Astrocyte of the hippocampus (primary cell): ENCODE measurements at places on chromosomes 5 and 9.

- DNase-seq: peak; percentile 71
These were observed 162.1 kb upstream of the TSLP start for GRCh38 chr5:110909415-110909814.

DNA sequence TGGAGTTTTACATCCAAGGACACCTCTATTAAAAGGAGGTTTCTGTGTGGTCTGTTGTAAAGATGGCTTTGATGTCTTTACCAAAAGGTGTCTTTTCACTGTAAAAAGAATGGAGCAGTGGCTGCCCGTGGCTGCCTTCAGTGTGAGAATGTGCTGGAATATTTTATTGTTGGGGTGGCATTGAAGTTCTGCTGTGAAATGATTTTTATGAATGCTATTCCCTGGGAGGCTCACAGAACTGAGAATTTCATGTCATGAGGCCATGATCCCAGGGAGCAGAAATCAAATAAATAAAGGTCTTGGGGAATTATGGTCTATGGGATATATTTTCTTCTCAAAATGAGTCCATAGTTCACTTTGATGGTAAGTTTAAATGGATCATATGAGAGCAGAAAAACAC lies 425.2 kb upstream of the ZNF608 start:
- DNase-seq: no peak

DNA sequence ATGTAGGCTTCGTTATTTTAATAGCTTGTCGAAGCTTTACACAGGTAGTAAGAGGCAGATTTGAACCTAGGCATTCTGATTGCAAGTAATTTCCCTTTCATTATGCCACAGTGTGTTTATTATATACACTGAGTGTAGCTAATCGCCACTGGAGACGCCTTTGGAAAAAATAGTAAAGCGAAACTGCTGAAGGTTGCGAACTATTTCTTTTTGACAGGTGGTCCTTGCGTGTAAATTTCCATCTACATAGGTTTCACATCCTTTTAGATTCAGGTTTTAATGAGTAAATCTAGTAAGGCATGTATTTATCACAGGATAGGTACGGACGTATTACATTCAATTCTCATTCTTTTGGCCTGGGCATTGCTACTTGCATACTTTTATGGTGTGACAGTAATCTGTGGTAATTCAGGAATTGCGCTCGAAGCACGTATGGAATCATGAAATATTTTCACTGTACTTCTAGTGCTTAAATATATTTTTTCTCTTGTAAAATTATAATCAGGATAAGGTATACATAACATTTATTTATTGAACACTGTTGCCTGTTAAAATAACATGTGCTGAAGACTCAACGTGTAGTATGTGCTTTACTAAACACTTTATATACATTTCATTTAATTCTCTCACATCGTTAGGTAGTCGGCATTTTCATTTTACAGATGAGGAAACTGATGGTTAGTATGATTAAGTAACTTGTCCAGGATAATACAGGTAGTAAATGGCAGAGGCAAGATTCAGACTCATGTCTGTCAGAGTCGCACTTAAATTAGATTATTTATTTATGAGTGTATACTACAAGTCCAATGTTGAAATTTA lies 1.8 kb downstream of the MARCHF6 start:
- peak; percentile 53 for DNase-seq

- DNase-seq: no peak
These were observed 447.0 kb downstream of the PLK2 start for GRCh38 chr5:58012801-58013315.

- peak; percentile 86 for DNase-seq
These were observed 57.3 kb downstream of the PTPN3 start for GRCh38 chr9:109440797-109441287.

DNA sequence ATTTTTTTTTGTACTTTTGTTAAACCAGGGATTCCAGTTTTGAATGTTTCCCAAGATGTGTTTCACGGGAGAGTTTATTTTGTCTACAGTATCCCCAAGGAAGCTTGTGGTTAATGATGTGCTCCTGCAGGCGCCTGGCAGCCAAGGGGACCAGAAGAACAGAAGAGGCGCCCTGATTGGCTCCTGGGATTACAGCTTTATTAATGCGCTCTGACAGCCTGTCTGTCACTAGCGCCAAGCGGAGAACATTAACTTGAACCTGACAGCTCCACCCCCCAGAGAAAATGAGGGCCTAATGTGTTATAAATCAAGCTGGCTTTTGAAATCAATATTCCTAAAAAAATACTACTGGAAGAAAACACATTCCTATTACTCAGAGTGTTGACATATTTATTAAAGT lies 5.0 kb upstream of the FBXL7 start:
- DNase-seq: peak; percentile 33

DNA sequence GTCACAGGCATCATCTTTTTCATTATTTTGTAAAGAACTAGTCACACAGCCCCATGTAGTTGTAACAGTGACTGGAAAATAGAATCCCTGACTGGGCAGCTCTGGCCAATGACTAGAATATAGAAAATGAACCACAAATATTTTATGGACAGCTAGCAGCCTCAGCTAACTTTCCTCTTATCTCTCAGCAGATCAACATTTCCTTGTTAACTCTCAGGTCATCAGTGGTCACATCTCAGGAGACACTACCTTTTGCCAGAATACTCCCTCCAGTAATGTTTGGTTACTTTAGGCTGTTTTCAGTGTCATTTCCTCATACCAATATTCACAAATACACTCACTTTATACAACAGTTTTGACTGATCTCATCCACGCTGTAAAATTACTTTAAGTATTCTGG lies 43.9 kb downstream of the FAM169A start:
- DNase-seq: no peak

DNA sequence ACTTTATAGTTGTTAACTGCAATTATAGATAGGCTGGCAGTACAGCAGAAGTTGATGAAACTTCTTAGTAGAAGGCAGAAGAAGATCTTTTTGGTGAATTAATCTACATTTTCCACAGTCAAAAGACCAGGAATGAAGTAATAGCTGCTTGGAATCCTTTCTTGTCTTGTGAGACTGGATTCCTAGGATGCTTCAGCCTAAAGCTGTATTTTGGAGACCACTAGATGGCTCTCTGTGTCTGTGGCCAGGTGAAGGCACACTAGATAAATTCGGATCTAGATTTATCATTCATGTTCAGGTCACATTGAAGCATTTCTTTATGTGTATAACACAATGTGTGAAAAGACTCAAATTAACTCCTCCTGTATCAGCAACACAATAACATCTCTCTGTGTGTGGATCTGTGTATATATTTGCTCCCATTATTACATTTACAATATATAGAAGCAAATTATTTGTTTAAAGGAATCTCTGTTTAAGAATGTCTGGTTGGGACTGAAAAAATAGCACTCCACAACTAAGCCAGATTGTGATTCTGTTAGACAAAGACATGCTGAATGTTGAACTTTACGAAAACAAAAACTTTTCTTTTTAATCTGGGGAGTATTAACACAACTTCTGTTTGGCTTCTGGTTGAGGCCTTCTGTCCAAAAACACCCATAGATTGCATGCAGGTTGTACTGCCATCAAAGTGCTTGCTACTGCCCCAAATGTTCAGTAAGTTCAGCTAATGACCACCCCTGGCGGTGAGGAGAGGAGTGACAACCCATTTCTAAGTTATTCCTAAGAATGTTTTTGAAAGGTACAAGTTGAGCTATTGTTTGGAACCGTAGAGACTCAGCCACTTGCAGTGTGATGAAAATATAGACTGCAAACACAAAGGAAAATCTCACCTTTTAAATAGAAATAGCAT lies 10.6 kb downstream of the GRIN3A start:
- DNase-seq: peak; percentile 31

DNA sequence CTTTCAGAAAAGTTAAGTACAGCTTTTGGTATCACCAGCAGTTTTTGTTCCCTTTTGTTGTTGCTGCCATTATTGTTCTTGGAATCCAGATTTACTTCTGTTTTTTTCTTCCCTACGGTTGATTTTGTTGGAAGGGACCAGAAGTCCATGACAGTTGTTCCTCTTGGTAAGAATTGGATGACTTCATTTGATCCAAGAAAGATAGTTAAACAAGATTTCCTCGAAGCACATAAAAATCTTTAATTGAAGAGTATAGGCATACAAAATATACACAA lies 65.4 kb downstream of the CDC42SE2 start:
- no peak for DNase-seq

- no peak for DNase-seq
These were observed 136.0 kb upstream of the TBC1D2 start for GRCh38 chr9:98391406-98391805.

DNA sequence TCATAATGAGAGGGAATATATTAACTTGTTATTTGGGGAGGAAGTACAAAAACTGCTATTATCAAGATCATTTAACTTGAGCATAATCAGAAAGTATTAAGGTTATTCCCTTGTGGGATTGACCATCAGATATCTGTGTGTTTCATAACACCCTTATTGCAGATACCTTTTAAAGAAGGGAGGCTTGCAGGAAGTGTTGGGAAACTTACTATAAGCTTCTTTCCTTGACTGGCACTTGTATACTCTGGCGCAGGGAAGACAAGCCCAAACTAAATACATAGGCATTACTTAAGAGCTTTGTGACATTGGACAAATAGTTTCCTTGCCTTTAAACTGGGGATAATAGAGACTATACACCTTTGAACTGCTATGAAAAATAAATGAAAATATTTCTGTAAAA lies 50.9 kb downstream of the PIK3R1 start:
- no peak for DNase-seq

DNA sequence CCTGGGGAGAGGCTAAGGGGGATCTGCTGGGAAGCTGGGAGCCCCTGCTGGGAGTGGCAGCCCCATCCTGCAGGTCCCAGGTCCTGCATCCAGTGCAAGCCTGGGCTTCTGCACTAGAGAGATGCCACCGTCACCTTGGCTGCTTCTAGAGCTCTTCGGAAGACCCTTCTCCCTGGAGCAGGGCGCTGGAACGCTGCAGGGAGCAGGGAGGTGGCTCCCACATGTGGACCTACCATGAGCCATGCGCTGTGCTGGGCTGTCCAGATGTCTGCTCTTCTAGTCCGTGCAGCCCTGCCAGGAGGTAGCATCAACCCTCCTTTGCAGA lies 90.9 kb upstream of the PHYKPL start:
- no peak for DNase-seq

DNA sequence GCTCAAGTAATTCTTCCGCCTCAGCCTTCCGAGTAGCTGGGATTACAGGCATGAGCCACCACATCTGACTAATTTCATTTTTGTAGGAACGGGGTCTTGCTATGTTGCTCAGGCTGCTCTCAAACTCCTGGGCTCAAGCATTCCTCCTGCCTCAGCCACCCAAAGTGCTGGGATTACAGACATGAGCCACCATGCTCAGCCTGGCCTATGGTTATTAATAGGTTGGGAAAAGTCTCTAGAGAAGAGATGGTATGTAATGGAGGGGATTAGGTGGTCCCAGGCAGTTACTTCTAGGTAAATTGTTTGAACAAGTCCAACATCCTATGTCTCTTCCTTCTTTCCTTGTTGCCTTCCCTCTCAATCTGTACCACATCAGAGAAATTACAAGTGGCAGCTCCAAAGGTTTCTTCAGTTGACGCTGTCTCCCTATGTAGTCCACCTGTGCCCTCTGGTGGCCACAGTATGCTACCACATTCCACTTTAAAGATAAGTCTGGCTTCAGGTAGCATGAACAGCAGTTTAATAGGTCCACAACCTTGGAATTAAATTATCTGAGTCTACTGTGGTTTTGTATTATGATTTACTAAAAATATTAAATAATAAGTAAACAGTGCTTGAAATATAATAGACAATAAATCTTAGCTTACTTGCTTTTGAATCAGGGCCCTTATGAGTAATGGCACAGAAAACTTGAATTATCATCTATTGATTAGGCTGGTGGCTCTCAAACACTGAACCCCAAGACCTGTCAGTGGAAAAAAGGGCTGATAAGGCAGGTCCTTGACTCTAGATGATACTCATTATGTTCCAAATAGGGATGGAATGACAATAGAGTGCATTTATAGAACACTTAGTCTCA lies 9.7 kb downstream of the TIGD6 start:
- peak; percentile 87 for DNase-seq

DNA sequence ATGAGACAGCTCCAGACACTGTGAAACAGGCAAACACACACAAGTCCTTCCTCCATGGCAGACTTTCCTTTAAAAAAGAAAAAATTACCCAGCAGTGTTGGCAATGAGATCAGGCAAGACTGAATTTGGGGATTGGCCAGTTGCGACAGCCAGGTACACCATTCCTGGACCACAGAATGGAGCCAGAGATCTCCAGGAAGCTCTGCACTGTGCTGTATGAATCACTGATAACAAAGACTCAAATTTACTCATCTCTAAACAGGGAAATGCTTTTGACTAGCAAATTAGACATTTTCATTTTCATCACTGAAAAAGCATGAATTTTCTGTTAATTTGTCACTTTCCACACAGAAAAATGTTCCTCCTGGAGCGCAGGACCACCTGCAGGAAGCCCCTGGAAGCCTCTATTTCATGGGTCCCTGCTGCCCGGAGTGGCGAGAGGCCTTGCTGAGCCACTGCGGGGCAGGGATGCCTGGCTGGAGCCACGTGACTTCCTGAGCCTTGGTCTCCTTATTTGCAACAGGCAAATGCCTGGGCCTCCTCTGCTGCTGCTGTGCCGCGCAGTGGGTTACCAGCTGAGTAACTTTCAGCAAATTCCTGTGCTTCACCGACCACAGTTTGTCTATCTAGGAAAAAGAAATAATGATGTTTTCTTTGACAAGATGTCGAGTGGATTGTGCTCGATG lies 185.9 kb upstream of the ZNF618 start:
- no peak for DNase-seq

- DNase-seq: peak; percentile 17
These were observed 114.3 kb upstream of the DAP start for GRCh38 chr5:10875201-10875768.

GRCh38 chr9:13677801-13678200 lies 398.3 kb upstream of the MPDZ start:
- no peak for DNase-seq

DNA sequence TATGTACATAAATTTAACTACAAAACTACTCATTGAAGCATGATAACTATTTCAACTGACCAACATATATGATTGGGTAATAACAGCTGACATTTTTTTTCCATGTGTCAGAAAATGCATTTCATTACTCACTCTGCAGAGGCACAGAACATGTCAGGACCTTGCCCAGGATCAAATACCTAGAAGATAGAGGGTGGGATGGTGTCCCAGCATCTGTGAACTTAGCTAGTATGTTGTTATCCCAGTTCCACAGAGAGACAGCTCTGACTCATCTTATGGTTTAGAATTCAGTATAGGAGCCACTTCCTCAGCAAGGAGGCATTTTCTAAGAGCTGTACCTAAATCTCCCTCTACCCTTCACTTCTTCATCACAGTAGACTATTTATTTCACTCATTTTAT lies 1198.6 kb upstream of the ACO1 start:
- peak; percentile 11 for DNase-seq

GRCh38 chr5:180339583-180340183 lies 13.5 kb downstream of the GFPT2 start:
- DNase-seq: no peak

DNA sequence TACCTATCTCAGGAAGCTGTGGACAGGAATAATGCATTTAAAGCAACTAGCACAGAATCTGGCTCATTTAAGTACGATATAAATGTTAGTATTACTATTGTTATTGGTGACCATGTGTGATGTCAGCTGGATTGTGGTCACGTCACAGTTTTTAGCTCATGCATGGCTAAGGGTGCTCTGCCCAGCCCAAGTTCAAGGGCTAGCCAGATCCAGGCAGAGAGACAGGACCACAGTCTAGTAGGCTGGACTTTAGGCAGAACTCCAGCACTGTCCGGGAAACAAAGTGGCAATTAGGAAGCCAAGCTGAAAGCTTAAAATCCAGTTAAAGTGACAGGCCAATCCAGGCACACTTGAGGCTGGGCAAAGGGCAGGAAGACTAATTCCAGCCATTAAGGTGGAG lies 273.6 kb downstream of the ADAMTSL1 start:
- peak; percentile 51 for DNase-seq
